ENCODE measurements at places on chromosomes 5 and 9. TPM values are rescaled to one million over a fixed set of nuclear protein-coding genes. Genes with fewer than 3 reads are reported as not detected.

The PCDHB13 gene
- not detected for polyA plus RNA-seq

The WWC1 gene
- polyA plus RNA-seq: 0.02 TPM

The FOXD1 gene
- not detected for polyA plus RNA-seq

The SLC4A9 gene
- not detected for polyA plus RNA-seq

The F2RL1 gene
- 6.2 TPM for polyA plus RNA-seq

The BNC2 gene
- polyA plus RNA-seq: not detected

The MLANA gene
- polyA plus RNA-seq: 0.97 TPM

The PCDHA1 gene
- polyA plus RNA-seq: not detected

The TRIM41 gene
- polyA plus RNA-seq: 1.1 TPM

The ELOVL7 gene
- not detected for polyA plus RNA-seq

The FSD1L gene
- polyA plus RNA-seq: 1.2 TPM

The CAST gene
- polyA plus RNA-seq: 43.8 TPM

The IL4 gene
- not detected for polyA plus RNA-seq

The IRX1 gene
- not detected for polyA plus RNA-seq
